ENCODE measurements at places on chromosomes 7 and 10. TPM values are rescaled to one million over a fixed set of nuclear protein-coding genes. Genes with fewer than 3 reads are reported as not detected.

GCK gene
- 0.14 TPM for total RNA-seq

AMPH gene
- total RNA-seq: not detected

PDE6C gene
- not detected for total RNA-seq

BHLHA15 gene
- total RNA-seq: not detected

PRPS1L1 gene
- not detected for total RNA-seq

MPP7 gene
- 24.0 TPM for total RNA-seq

WAC gene
- 128 TPM for total RNA-seq

NUTM2E gene
- total RNA-seq: 0.20 TPM

NUDT5 gene
- total RNA-seq: 64.7 TPM

TMEM236 gene
- total RNA-seq: 0.05 TPM

CFAP46 gene
- not detected for total RNA-seq

NME8 gene
- not detected for total RNA-seq

C10orf67 gene
- 0.18 TPM for total RNA-seq

SORCS1 gene
- not detected for total RNA-seq

PDZD7 gene
- total RNA-seq: 0.72 TPM

EBLN1 gene
- total RNA-seq: not detected

MKI67 gene
- total RNA-seq: 229 TPM

ADRB1 gene
- total RNA-seq: not detected

IGFBP3 gene
- total RNA-seq: 3.6 TPM

VPS37D gene
- total RNA-seq: 0.68 TPM

NKX1-2 gene
- not detected for total RNA-seq
